ENCODE measurements at places on chromosomes 12 and 14.

DNA sequence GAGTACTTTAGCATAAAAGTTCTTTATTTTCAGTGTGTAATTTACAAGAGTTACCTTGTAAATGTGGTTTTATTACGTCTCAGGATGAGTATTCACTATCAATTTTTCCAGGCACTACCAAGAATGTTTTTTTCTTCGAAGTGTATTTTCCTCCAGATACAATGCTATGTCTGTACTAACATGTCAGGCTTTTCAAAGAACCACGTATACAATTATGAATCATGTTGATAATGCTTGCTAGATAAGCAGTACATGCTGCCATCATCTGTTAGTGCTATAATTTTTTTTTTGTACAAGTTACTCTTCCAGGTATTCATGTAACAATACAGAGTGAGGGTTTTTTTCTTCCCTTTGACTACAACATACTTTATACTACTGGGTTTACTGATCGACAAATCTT lies 5.6 kb upstream of the KANSL2 start:
- no peak for DNase-seq

DNA sequence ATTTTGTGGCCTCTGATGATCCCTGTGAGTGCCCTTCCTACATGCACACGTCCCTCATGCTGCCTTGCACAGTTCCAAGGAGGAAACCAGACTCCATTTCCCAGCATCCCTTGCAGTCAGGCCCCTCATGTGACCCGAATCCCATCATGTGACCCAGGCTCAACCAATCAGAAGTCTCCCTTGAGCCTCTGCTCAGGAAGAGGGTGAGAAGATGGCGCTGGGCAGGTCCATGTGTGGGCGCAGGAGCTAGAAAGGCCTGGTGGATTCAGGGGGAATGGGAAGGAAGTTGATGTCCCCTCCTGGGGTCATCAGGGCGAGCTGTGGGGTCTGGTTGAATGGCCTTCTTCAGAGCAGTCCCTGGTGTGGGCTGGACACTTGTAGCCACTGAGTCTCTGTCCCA lies 240.5 kb downstream of the ADGRD1 start:
- DNase-seq = no peak

DNA sequence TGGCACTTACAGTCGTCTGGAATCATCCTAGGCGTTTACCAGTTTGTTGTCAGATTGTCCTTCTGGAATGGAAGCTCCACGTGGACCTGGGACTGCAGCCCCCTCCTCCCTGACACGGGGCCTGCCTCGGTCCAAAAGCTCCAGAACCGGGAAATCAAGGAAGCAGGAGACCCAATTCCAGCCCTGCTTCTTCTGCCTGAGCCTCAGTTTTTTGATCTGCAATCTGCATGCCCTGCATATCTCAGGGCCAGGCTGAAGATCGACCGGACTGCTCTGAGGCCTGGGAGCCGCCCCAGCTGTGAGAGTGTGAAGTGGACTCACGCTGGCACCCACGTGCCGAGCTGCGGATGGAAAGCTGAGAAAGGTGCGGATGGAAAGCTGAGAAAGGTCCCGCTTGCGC lies 98.6 kb downstream of the SETD3 start:
- DNase-seq = no peak

DNA sequence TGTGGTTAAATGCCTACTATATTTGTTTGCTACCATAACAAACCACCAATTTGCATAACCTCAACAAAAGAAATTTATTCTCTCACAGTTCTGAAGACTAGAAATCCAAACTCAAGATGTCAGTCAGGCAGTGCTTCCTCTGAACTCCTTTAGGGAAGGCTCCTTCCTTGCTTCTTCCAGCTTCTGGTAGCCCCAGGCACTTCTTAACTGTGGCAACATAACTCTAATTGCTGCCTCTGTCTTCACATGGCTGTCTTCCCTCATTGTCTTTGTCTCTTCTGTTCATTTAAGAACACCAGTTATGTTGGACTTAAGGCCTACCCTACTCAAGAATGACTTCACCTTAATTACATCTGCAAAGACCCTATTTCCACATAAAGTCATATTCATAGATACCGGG lies 206.9 kb downstream of the SYT1 start:
- no peak for DNase-seq

DNA sequence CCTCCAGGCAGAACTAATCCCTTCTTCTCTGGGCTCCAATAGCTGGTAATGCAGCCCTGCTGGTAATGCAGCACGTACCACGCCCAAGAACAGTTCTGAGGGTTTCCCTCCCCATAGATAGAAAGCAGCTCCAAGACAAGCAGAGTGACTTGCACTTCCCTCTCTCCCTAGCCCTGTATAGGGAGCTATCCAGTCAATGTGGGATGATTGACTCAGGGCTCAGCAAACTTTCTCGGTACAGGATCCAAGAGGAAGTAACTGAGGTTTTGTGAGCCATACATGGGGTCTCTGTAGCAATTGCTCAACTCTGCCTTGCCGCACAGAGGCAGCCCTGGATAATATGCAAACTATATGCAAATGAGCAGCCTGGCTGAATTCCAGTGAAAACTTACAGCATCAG lies 15.5 kb upstream of the FKBP4 start:
- DNase-seq = no peak

DNA sequence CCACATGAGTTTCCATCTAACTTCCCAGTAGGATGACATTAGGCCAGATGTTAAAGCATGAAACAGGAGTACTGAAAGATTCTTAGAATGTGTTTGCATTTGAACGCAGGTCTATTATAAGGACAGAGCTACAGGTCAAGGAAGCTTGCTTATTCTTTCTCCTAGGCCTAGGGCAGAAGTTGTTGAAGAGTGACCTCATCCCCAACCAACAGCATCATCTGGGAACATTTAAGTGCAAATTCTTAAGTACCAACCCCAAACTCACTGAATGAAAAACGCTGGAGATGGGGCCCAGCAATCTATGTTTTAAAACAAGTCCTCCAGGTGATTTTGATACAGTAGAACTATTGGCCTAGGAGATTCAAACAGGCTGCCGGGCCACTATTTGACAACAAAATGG lies 52.4 kb downstream of the PAPLN start:
- no peak for DNase-seq

GRCh38 chr12:109264943-109265650 lies 44.0 kb downstream of the FOXN4 start:
- no peak for DNase-seq

DNA sequence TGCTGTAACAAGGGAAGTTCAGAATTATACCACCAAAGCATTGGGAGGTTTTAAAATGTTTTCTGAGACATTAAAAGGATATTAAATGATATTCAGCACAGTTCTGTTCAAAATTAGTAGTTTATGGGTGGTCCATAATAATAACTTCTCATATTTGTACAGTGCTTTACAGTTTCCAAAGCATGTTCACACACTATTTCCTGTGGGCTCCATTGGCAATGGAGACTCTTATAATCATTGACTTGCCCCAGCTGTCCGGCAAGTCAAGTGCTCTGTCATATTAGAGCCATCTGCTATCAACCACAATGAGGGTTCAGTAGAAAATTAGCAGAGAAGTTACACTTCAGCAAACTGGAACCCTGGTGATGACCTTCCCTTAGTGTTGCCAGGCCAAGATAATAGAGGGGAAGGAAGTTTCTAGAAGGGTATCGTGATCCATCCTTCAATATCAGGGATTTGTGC lies 526.6 kb upstream of the CCDC196 start:
- DNase-seq = no peak

- DNase-seq = no peak
Observed at GRCh38 chr12:26633591-26634210, 199.3 kb downstream of the ITPR2 start.

GRCh38 chr14:73764406-73765280 lies 50.5 kb upstream of the PNMA1 start:
- DNase-seq = no peak

- no peak for DNase-seq
Observed at GRCh38 chr14:97262336-97262735, 465.2 kb downstream of the VRK1 start.

DNA sequence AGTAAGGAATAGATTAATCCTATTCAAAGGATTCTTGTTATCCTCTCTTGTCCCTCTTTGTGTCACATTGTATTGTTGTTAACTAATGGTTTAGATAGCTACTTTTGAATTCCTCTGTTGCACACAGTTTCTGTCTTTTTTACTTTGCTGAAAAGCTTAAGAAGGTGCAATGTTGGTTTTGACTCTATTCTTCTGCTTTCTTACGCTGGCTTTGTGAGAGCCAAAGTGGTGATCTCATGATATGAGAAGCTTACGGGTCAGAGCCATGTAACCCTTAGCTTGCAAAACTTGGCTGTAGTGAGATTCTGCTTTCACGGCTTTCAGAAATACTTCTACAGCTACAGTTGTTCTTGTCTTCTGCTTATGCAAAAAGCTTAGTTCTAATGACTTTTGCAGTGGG lies 239.7 kb downstream of the TRHDE start:
- DNase-seq = no peak

GRCh38 chr14:85442996-85443395 lies 86.9 kb upstream of the FLRT2 start:
- no peak for DNase-seq

- DNase-seq = no peak
Observed at GRCh38 chr12:91717804-91718203, 427.8 kb downstream of the BTG1 start.

- DNase-seq = no peak
Observed at GRCh38 chr14:55249423-55249822, 21.8 kb upstream of the FBXO34 start.

GRCh38 chr14:61925732-61926435 lies 163.7 kb downstream of the SNAPC1 start:
- no peak for DNase-seq

- no peak for DNase-seq
Observed at GRCh38 chr12:108371801-108372344, 32.8 kb upstream of the CMKLR1 start.

GRCh38 chr12:5000658-5001385 lies 42.9 kb upstream of the KCNA5 start:
- no peak for DNase-seq

GRCh38 chr14:72479461-72479931 lies 414.4 kb downstream of the DPF3 start:
- DNase-seq = no peak

DNA sequence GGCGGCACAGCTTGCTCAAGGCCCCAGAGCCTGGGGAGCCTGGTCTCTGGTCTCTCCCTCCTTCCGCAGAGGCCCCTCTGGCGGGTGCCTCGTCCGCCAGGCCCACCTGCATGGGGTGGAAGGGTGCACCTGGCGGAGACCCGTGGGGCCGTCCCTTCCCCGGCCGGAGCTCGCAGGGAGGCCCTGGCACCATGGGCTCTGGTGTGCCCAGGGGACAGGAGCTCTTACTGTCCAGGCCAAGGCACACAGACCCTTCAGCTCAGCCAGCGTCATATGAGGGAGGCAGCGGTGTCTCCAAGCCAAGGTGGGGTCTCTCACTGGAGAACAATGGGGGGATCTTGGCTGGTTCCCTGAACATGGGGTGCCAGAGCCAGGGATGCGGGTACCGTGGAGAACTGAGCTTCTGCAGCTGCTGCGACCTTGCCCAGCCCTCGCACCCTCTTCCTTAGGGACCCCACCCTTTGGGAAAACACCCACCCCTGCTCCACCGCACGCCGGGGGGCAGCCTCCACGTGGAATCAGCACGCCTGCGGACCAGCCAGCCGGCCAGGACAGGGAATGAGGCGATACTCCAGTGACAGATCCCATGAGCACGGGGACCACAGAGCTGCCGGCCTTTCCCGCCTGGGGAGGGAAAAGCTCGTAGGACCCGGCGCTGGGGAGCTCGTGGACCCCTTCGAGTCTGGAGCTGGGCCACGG lies 25.7 kb upstream of the GALNT9 start:
- no peak for DNase-seq

DNA sequence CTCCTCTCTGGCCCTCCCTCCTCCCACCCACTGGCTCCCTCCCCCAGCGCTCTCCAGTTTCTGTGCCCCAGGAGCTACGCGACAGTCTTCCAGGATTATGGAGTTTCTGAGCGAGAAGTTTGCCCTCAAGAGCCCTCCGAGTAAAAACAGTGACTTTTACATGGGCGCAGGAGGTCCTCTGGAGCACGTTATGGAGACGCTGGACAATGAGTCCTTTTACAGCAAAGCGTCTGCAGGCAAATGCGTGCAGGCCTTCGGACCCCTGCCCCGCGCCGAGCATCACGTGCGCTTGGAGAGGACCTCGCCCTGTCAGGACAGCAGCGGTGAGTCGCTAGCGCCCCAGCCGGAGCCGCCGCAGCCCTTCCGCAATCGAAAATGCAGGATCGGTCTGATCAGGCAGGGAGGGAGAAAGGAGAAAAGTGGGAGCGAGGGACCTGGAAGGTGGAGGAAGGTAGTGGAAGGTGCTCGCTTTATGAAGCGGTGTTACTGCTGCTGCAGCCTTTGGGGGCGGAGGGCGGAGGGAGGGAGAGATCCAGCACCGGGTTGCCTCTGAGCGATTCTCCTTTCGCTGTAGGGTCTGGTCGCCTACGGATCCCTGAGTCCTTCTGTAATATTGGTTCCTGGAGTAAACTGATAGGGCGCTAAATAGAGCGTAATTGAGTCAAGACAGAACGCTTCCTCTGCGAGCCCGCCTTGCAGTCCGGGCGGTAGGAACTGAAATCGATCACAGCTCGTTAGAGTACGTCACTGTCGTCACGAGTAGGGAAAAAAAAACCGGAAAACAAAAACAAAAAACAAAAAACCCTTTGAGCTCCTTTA lies at the start of gene ALX1:
Gene ALX1, plus strand, starts transcription at position 56 of the 819 bp plus-strand sequence. Its CDS starts 42 bp downstream, at position 98.
- no peak for DNase-seq

DNA sequence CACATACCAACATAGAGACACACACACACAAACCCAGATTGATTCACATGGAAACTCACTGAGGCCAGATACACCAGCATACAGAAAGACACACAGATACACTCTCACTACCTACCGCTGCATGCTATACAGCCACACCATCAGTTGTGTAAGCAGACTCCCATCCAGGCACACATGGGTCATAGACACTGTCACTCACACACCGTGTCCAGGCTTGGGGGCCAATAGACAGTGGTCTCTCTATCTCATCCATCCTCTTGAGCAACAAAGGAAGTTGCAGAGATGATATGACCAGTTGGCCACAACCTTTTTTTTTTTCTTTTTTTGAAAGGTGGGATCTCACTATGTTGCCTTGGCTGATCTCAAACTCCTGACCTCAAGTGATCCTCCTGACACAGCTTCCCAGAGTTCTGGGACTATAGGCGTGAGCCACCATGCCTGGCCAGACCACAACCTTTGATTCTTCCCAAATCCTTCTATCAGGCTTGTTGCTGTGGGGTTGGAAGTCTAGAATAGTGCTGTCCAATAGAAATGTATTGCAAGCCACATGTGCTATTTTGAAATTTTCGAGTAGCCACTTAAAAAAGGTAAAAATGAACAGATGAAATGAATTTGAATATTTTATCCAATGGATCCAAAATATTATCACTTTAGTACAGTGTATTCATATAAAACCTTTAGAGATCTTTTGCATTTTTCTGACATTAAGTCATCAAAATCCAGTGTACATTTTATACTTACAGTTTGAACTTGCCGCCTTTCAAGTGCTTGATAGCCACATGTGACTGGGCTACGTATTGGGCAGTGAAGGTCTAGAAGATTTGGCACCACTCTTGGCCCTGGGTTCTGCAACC lies 7.4 kb downstream of the LRP1-AS start:
- DNase-seq = no peak
